Neural progenitor cell (in vitro differentiated cells): ENCODE measurements at places on chromosomes 16 and 17. TPM values are rescaled to one million over a fixed set of nuclear protein-coding genes. Genes with fewer than 3 reads are reported as not detected.
A peak's percentile ranks its signal among the peaks of the same experiment; 100 is the strongest.

PRSS21 gene
- total RNA-seq, result not detected in 2 replicates

CCL8 gene
- total RNA-seq, result not detected in 2 replicates

KCNJ2 gene
- 0.62 and 1.1 TPM in 2 replicates for total RNA-seq

RHBDL1 gene
- 0.28 and 5.3 TPM in 2 replicates for total RNA-seq

ABCA3 gene
- 9.7 and 10.8 TPM in 2 replicates for total RNA-seq

BIRC5 gene
- total RNA-seq, result 144 and 169 TPM in 2 replicates

GRCh38 chr17:82679586-82680465 lies 18.7 kb downstream of the RAB40B start:
- H3K27me3 ChIP-seq, result no peaks in the 10 kb centered on the region
- H3K4me3 ChIP-seq, result no peak overlapping the region
- no peak overlapping the region for H3K27ac ChIP-seq
- H3K4me1 ChIP-seq, result no peaks in the 10 kb centered on the region
- peak; percentile 52 for DNase-seq

DNA sequence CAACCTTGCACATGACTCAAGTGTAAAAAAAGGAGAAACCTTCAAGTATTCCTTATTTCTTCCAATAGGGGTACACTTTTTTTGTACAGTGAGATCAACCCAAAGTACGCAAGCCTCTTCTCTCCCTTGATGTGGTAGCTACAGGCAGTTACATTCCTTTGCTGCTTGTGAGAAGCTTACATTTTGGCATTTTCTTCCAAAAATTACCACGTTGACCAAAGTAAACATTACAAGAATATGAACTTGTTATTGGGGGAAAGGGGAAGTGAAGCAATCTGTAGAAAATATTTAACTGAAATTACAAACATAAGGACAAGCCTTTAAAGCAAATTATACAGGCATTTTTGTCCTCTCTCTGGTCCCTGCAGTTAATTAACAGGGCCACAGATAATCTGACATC lies 97.0 kb upstream of the TOB1 start:
- H3K27me3 ChIP-seq, result no peaks in the 10 kb centered on the region
- H3K27ac ChIP-seq, result no peak overlapping the region
- H3K4me3 ChIP-seq, result no peak overlapping the region

DNA sequence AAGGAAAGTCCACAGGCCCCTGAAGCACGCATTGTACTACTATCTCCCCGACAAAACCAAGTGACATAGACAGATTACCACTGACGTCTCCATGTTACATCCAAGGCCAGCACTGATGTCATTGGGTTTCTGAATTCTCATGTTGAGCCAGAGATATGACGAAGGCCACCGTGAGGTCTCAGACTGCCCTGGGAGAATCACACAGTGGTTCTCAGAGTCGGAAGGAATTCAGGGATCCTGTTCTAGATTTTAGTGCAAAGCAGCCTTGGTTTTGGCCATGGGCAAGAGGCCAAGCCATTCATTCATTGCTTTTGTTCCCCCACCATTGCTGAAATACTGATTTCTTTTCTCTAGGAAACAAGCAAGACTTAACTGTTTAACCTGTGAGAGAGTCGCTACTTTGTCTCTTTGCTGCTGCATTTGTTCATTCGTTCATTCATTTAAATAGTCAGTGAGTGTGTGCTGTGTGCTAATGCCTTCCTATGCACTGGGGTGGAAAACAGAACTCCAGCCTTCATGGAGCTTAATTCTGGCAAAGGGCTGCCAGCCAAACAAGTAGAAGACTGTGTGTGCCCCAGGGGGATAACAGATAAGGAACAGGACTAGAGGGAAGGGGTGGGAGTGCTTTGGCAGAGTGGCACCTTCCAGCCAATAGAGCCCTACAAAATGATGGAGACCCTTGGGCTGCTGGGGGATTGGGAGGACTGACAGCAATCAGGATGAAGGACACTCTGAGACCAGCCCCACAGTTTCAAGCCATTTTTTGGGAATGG lies 222.3 kb downstream of the MSI2 start:
- no peak overlapping the region for H3K4me3 ChIP-seq
- H3K4me1 ChIP-seq, result peaks cover 47% of the 10 kb centered on the region
- H3K27ac ChIP-seq, result no peak overlapping the region
- DNase-seq, result no peak
- H3K27me3 ChIP-seq, result no peaks in the 10 kb centered on the region
- no peaks in the 10 kb centered on the region for H3K36me3 ChIP-seq

DNA sequence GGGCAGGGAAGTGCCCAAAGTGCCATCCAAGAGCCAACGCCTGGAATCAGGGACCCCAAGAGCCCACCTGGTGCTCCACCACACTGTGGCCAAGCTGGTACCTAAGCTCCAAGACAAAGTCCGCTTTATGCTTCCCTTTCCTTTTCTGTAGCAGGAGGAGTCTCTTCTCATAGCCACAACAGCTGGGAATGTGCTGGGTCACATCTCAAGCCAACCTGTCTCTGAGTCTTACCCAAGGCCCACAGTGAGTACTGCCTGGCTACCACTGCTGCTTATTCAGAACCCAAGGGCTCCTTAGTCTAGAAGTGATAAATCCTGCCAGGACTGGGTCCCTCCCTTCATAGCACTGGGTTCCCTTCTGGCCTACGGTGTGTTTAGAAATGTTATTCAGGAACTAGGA lies 49.8 kb downstream of the ERCC4 start:
- no peaks in the 10 kb centered on the region for H3K4me1 ChIP-seq
- H3K4me3 ChIP-seq, result no peak overlapping the region
- peaks cover 6% of the 10 kb centered on the region for H3K27me3 ChIP-seq
- no peak for DNase-seq
- no peaks in the 10 kb centered on the region for H3K36me3 ChIP-seq

DNA sequence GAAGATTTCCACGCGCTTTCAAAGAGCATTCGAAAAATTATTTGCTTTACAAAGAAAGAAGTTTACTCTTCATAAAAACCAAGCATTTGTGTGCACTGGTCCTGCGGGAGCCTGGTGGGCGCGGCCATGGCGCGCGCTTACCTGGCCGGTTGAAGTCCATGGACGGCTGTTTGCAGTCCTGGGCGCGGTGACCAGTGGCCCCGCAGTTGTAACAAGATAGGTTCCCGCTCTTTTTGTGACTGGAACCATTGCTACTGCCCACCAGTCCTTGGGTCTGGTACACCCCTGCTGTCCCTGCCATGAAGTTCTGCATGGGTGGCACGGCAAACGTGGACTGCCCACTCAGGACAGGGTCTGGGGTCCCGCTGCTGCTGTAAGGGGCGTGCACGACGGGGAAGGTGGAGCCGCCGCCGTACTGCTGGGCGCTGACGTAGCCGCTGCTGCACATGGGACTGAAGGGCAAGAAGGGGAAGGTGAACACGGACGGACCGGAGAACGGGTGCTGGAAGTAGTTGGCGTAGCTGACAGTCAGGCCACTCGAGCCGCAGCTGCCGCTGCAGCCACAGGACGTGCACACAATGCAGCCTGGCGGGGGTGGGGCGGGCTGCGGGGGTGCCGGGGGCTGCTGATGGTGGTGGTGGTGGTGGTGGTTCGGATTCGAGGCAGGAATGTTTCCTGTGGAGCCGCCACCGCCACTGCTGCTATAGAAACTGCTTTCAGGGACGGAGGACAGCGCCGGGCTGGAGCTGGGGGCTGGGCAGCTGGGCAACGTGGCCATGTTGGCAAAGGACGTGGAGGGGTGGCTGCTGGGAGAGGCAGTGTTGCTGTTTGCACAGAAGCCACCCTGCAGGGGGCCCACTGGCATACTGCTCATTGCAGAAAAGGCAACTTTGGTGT lies 19.5 kb downstream of the MAP1LC3B start:
- H3K36me3 ChIP-seq, result no peaks in the 10 kb centered on the region
- H3K4me3 ChIP-seq, result no peak overlapping the region
- no peak for DNase-seq
- H3K27ac ChIP-seq, result no peak overlapping the region
- H3K27me3 ChIP-seq, result no peaks in the 10 kb centered on the region

- no peaks in the 10 kb centered on the region for H3K36me3 ChIP-seq
- no peak for DNase-seq
- H3K27me3 ChIP-seq, result no peaks in the 10 kb centered on the region
- no peak overlapping the region for H3K27ac ChIP-seq
- no peak overlapping the region for H3K4me3 ChIP-seq
- H3K4me1 ChIP-seq, result no peaks in the 10 kb centered on the region
These were observed 15.3 kb upstream of the GNA13 start for GRCh38 chr17:65071861-65072260.

DNA sequence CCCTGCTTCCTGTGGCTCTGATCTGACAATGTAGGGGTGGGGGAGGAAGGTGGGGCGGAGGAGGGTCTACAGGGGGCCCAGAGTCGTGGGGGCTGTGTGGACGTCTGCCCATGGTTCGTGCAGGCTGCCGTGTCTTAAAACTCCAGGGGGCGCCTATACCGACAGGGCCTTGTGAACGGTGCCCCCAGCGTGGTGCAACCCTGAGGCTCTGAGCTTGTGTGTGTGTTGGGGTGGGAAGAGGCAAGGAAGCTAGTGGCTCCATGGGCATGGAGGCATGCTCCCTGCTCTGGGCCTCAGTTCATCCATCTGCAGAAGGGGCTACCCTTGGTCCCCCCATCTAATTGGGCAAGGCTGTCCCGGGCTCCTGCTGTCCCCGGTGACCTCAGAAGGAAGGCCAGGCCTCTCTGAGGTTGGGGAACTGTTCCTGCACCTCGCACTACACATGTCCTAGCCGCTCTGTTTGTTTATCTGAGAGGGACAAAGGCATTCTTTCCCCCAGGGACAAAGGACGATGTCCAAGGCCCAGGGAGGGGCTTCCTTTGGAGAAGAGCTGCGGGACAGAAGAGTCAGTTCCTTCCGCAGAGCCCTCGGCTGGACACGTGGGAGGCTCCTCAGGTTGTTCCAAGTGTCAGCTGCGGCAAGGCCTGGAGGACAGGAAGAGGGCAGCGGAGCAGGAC lies 13.5 kb downstream of the CA4 start:
- no peaks in the 10 kb centered on the region for H3K27me3 ChIP-seq
- peaks cover 43% of the 10 kb centered on the region for H3K4me1 ChIP-seq
- peak; percentile 66 for DNase-seq
